ENCODE measurements at places on chromosomes 13 and 19.
A peak's percentile ranks its signal among the peaks of the same experiment; 100 is the strongest.

GRCh38 chr19:54458648-54459281 is 4.8 kb downstream of the LENG9 start:
- no peak for DNase-seq

- no peak for DNase-seq
Measured at GRCh38 chr13:37685206-37685605, 86.6 kb upstream of the POSTN start.

GRCh38 chr19:15758379-15758778 is 20.6 kb downstream of the OR10H3 start:
- DNase-seq = no peak

- DNase-seq = no peak
Measured at GRCh38 chr19:17946965-17947784, 14.4 kb downstream of the CCDC124 start.

- no peak for DNase-seq
Measured at GRCh38 chr19:14770136-14770535, 8.2 kb downstream of the ADGRE2 start.

- DNase-seq = no peak
Measured at GRCh38 chr19:29625186-29625651, 19.1 kb downstream of the POP4 start.

- DNase-seq = no peak
Measured at GRCh38 chr13:101382701-101383100, 33.6 kb downstream of the NALCN start.

- DNase-seq = no peak
Measured at GRCh38 chr19:47381653-47382279, 32.7 kb downstream of the DHX34 start.

- DNase-seq = no peak
Measured at GRCh38 chr19:46471116-46471733, at the start of gene PNMA8A. TSS of gene PNMA8A (minus strand) at chr19:46471563. CDS start at chr19:46471035, 528 bp downstream.

- no peak for DNase-seq
Measured at GRCh38 chr19:19382118-19382517, 23.4 kb upstream of the GATAD2A start.

DNA sequence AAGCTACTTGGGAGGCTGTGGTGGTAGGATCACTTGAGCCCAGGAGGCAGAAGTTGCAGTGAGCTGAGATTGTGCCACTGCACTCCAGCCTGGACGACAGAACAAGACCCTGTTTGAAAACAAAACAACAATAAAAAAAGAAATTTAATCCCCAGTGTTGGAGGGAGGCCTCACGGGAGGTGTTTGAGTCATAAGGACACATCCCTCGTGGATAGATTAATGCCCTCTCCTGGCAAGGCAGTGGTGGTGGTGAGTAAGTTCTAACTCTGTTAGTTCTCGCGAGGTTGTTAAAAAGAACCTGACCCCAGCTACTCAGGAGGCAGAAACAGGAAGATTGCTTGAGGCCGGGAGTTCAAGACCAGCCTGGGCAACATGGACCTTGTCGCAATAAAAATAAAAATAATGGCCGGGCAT is 27.6 kb upstream of the SIN3B start:
- DNase-seq = no peak

GRCh38 chr13:111114362-111115060 is 599 bp upstream of the ARHGEF7 start:
- DNase-seq = no peak

DNA sequence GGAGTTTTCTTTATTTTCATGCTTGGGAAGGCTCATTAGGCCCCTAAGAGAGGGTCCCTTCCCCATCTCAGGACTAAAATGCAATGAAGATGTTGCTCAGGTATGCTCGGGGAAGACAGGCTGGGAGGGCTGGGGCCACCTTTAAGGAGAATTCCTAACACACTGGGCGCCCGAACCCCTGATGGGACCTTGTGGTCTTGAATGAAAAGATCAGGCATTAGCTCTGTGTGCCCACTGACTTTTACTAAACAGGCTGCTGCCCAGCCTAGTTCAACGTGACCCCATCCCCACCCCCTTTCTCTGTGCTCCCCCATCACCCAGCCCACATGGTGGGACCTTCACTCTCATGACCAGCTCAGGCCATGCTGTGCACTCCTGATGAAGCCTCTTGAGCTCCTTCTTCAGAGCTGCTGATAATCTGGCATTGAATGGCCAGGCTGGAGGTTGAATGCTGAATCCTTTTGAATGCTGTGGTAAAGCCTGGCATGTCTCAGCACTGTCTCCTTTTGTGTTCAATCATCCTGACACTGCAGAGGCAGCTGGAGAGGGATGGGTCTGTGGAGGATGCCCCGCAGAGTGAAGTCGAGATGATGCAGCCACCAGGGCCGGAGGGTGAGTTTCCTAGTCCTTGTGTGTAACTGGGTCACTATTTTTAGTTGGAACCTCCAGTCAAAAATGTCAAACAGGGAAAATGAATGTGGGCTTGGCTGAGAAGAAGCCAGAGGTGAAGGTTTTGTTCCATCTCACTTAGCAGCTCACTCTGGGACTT is 209.1 kb downstream of the UQCRFS1 start:
- no peak for DNase-seq

- no peak for DNase-seq
Measured at GRCh38 chr13:102945886-102946285, 100.1 kb downstream of the ERCC5 start.

- DNase-seq = no peak
Measured at GRCh38 chr13:20446900-20447299, 78.8 kb downstream of the CRYL1 start.

DNA sequence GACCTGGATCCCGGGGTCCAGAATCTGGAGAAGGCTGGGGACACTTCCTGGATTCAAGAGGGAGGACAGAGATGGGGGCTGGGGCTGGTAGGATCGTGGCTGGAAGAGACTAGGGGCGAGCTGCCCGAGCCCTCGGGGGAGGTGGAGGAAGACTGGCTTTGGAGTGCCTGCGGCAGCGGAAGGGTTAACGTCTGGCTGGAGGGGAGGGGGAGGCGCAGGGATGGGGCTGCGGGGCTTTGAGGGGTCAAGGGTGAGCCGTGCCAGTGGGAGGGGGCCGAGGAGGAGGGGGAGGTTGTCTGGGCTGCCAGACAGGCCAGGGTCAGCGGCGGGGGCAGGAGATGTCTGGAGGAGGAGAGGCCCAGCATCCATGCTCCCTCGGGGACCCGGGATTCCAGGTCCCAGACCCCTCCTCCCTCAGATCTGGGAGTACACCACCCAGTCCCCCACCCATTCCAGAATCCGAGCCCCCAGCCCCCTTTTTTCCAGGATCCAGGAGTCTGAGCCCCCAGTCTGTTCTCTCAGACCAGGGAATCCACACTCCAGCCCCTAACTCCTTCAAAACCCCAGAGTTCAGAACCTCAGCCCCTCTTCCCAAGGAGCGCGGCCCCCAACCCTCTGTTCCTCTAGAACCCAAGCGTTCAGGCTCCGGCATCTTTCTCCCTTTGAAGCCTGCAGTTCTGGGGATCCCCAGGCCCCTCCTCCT is 3.2 kb upstream of the SPACA6 start:
- peak; percentile 17 for DNase-seq

DNA sequence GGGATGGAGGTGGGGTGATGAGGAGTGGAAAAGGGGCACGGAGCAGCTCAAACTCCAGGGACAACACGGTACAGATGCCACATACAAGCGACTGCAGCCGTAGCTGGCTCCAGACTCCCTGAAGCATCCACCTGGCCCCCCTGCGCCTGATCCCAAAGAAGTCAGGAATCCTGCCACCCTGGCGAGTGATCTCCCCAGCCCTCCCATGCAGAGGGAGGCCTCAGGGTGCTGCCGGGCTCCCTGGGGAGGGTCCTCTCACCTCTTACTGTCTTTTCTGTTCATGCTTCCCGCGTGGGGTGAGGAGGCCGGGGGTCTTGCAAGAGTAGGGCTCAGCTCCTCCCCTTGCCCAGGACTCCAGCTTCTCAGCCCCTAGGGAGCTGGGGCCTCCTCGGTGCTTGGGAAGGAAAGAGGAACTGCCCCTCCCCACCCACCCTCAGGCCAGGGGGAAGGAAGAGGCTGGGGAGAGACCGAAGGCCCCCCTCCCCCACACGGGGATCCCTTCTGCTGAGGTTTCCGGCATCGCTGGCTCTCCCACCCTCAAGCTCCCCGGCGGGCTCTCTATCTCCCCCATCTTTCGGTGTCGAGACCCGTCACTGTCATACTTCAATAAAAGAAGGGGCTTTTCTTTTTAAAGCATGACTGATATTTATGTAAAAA is at the start of gene RASGRP4:
Gene RASGRP4, minus strand, starts transcription at position 410 of the 657 bp plus-strand sequence. Its CDS starts 128 bp downstream, at position 282.
- peak; percentile 74 for DNase-seq

- DNase-seq = no peak
Measured at GRCh38 chr13:51068501-51068900, 42.6 kb downstream of the C13orf42 start.

- DNase-seq = no peak
Measured at GRCh38 chr13:52356327-52356726, 49.6 kb downstream of the THSD1 start.

All from activated CD4-positive, alpha-beta T cell treated with anti-CD3 and anti-CD28 coated beads, Interleukin-2, amount 50 U/mL, for 48 hours (primary cell).